HFFc6 (cell line): ENCODE measurements at places on chromosomes 11 and 22. TPM values are rescaled to one million over a fixed set of nuclear protein-coding genes. Genes with fewer than 3 reads are reported as not detected.

GNAZ gene
- total RNA-seq: 18.2 to 20.7 TPM (median 19.0 TPM) in 3 replicates

CCDC134 gene
- total RNA-seq: 8.2 to 10.4 TPM (median 8.8 TPM) in 3 replicates

RIC3 gene
- not detected in 3 replicates for total RNA-seq

LDLRAD3 gene
- total RNA-seq: 5.2 TPM in 2 replicates

EMID1 gene
- not detected in 3 replicates for total RNA-seq

FAM181B gene
- total RNA-seq: not detected in 3 replicates

MS4A3 gene
- total RNA-seq: not detected in 3 replicates

RNF141 gene
- 36.5 to 54.8 TPM (median 53.4 TPM) in 3 replicates for total RNA-seq

HOATZ gene
- total RNA-seq: not detected in 3 replicates

KRTAP5-1 gene
- not detected in 3 replicates for total RNA-seq

SAMM50 gene
- total RNA-seq: 50.3 to 54.5 TPM (median 53.3 TPM) in 3 replicates

MISFA gene
- 2.0 and 2.8 TPM in 2 replicates for total RNA-seq

SLC22A25 gene
- not detected in 3 replicates for total RNA-seq

GCAT gene
- total RNA-seq: 29.0 to 40.2 TPM (median 32.6 TPM) in 3 replicates

MOGAT2 gene
- not detected in 2 replicates for total RNA-seq

PATE4 gene
- total RNA-seq: not detected in 3 replicates

DNA sequence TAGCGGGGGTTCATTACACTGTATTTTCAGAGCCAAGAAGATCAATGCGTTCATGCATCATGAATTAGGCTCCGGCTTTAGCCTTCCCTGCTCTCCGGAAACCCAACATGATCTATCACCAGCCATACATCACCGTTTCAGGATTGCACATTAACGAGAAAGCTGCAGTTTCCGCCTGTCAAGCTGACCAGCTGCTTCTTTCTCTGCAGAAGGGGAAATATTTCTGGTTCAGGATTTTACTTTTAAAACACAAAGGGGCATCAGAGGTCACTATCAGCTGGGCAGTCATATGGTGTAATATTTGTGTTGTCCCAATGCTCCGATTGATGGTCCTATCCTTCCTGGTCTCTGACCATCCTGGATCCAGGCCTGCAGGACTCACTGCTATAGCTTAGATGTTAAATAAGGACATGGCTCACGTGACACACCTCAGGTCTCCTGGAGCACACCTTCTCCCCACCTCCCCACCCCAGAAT is 21.4 kb upstream of the CADM1 start:
- DNase-seq: no peak

GRCh38 chr11:115996125-115996807 is 492.1 kb upstream of the CADM1 start:
- DNase-seq: no peak

DNA sequence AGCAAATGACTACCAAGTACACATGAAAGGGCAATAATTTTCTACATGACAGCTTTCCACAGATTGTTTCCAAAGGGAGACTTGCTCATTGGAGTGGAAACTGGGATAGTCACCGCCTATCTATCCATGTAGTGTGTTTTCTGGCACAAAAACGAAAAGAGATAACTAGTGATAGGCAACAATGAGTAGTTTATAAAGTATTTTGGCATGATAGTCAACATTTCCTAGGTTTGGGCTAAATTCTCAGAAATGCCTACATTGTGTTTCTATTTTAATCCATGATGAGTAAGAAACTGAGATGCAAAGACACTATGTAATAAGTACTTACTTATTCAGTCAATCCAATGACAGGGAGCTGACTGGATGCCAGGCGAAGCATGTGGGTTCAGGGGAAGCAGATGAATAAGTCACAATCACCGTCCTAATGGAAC is 1129.1 kb downstream of the DLG2 start:
- DNase-seq: no peak

- no peak for DNase-seq
Observed at GRCh38 chr22:26617271-26618199, at the start of gene CRYBB1. TSS of gene CRYBB1 (minus strand) at chr22:26618027. CDS start at chr22:26616319, 1,708 bp downstream.

DNA sequence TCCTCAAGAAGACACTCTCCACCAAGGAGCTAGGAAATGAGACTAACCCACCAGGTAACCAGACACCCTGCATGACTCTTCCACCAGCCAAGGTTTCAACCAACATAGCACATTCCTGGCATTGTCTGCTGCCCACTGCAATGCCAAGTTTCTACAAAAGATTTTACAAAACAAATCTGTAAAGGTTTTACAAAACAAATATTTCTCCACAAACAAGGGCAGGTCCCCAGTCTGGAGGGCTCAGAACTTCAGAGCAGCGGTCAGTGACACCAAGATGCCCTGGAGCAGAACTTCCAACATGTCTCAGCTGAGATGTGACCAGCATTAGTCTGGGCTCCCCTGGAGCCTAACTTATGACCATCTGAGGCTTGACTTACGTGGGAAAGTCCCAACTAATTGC is 14.0 kb downstream of the GALNT18 start:
- DNase-seq: no peak

DNA sequence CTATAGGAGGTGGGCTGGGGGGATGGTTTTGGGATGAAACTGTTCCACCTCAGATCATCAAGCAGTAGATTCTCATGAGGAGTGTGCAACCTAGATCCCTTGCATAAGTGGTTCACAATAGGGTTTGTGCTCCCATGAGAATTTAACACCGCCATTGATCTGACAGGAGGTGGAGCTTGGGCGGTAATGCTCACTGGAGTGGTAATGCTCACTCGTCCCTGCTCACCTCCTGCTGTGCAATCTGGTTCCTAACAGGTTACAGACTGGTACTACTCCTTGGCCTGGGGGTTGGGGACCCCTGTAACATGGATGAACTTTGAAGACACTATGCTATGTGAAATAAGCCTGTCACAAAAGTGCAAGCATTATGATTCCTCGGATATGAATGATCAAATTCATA is 87.0 kb upstream of the CLNS1A start:
- no peak for DNase-seq

GRCh38 chr22:44286646-44287045 is 26.1 kb downstream of the SHISAL1 start:
- DNase-seq: no peak

GRCh38 chr11:72069787-72070251 is 10.5 kb downstream of the NUMA1 start:
- DNase-seq: peak; percentile 86

GRCh38 chr11:44858796-44859527 is 91.7 kb downstream of the TP53I11 start:
- DNase-seq: no peak

DNA sequence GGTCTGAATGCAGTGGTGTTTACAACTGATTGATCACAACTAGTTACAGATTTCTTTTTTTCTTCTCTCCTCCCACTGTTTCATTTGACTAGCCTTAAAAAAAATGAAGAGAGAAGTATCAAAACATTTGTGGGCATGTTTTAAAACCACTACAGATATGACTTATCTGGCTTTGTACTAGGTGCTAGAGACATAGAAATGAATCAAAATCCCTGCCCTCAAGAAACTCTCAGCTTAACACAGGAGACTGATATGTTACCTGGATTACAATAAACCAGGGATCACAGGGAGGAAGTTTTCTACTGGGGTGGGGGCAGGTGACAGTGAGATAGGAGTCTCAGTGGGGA is 25.2 kb upstream of the CTR9 start:
- DNase-seq: no peak

DNA sequence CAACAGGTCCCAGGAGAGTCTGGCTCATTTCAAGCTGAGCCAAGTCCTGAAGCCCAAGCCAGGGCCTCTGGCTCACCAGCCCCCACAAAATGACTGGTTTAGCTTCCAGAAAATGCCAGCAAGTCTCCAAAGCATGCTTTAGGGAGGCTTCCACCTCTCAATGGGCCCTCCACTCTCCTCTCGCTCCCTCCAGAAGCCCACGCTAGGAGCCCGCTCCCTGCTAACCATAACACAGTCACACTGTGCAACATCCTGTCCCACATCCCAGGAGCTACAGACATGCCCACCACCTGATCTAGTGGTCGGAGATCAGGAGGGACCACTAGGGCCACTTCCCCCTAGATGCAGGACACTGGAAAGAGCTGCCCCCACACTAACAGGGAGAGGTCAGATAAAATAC is 6.9 kb downstream of the SULT4A1 start:
- DNase-seq: no peak

- no peak for DNase-seq
Observed at GRCh38 chr11:10410106-10410843, 44.8 kb upstream of the AMPD3 start.

- DNase-seq: no peak
Observed at GRCh38 chr11:75260396-75261170, 20.0 kb downstream of the TPBGL start.

GRCh38 chr11:114821621-114822412 is 143.5 kb downstream of the NXPE2 start:
- DNase-seq: no peak

- DNase-seq: no peak
Observed at GRCh38 chr11:35365961-35366360, 53.4 kb downstream of the SLC1A2 start.

DNA sequence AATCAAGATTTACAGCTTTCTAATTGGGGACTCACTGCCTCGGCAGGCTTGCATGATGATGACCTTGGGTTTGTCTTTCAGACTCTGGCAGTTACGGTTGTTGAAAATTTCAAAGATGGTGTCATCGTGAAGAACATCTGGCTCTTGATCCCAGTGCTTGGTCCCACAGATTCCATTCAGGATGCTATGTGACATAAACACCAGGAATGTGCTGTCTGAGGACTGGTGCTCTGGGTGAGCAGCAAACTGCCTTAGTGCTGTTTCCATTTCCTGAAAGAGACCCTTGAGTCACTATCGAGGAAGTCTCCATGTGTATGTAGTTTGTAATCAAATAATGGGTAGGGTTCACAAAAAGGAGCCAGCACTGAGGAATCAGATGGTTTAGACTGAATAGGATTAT is 7.1 kb downstream of the CASP12 start:
- DNase-seq: peak; percentile 2

DNA sequence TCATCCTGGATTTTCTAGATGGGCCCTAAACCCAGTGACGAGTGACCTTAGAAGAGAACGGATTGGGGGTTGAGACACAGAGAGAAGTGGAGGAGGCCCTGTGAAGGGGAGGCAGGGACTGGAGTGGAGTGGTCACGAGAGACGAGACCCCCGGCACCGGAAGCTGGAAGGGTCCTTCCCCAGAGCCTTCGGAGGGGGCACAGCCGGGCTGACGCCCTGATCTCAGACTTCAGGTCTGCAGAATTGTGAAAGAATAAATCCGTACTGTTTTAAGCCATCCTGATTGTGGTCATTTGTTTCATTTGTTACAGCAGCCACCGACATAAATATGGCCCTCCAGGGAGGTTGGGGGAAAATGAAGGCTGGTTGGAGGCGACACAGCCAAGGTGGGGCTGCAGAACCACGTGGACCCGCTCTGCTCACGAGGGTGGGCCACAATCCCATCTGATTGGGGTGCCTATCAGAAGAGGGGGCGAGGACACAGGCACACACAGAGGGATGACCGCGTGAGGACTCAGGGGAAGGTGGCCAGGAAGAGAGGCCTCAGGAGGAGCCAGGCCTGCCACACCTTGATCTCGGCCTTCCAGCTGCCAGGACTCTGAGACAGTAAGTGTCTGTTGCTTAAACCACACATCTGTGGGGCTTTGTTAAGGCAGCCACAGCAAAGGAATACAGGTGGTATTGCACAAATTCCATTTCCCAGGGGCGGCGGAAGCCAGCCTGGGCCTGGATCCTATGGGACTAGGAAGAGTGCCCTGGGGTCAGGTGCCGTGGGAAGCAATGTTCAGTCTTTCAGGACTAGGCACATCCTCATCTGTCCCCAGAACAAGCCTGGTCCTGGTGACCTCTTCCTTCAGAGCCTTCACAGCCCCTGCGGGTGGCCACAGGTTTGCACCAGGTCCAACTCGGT is 73.3 kb upstream of the SHANK2 start:
- no peak for DNase-seq

- DNase-seq: no peak
Observed at GRCh38 chr11:115104851-115105453, 399.3 kb downstream of the CADM1 start.

DNA sequence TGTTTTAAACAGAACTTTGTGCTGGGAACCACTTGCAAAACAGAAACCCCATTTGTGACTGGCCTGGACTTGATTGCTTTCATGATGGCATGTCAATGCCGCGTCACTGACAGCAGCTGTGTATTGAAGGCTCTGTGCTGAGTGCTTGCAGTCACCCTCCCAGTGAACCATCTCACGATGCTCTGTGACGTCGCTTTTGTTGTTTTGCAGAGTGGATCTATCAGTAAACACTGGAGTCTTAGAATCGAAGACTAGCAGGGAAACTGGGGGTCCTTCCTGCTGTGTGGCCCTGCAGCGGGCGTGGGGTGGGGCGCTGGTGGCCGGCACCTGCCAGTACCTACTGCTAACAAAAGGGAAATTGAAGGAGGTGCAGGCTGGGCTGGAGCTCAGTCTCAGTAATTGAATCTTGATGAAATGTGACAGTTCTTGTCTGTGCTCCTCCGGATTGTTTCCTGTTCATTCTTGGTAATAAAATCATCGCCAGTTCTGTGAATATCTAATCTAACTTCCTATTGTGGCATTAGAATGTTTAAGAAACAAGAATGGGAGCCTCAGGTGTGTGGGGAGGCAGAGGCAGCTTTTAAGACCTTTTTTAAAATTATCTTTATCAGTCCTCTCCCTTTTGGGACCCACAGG is 50.5 kb upstream of the PARVG start:
- DNase-seq: no peak

GRCh38 chr11:71223671-71224660 is 28.4 kb downstream of the SHANK2 start:
- DNase-seq: no peak

DNA sequence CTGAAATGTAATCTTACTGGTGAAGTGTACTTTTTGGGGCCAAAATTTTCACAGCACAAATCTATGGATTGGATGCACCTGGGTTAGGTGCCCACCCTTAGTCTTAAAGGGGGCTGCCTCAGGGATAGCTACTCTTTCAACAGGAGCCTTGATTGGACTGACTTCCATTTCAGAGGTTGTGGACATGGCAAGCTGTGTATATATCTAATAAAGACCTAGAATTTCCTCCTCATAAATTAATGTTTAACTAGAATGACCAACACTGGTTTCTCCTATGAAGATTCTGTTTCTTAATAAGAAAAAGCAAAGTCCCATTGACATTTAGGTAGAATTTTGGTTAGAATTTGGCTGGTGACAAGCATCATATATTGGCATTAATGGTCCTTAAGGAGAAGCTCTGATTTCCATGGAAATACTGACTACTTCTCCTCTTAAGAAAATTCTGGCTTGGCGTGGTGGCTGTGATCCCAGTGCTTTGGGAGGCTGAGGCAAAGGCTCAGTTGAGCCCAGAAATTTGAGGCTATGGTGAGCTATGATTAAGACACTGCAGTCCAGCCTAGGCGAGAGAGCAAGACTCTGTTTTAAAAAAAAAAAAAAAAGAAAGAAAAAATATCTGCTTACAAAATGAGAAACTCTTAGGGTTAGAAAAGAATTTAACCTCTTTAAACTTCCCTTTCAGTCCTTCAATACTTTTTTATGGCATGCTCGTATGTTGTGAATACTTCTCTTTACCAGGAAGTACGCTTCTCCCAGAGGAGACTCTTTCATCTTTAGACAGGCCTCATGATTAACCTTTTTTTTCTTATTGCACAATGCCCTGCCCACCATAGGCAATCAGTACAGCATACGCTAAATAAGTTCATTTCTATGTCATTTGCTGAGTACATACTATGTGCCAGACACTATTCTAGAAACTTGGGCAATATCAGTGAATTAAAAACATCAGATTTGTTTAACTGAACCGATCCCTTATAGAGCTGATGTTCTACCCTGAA is 77.2 kb downstream of the PRR5L start:
- no peak for DNase-seq
